ENCODE measurements at places on chromosomes 1 and 21.

DNA sequence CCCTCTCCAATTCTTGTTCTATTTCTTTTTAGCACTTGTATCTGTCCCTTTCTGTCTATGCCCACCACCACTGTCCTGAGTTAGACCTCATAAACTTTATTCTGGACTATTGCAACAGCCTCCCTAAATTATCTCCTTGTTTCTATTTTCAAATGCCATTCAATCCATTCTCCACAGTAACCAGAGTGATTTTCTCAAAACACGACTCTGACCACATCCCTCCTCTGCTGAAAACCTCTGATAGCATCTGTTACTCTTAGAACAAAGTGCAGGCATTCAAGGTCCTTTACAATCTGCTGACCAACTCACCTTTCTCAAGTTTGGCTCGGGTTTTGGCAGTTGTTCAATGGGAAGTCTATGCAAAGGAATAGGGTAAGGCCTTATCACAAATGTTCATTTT, 22.8 kb upstream of the GPX7 start:
- no peak for DNase-seq

DNA sequence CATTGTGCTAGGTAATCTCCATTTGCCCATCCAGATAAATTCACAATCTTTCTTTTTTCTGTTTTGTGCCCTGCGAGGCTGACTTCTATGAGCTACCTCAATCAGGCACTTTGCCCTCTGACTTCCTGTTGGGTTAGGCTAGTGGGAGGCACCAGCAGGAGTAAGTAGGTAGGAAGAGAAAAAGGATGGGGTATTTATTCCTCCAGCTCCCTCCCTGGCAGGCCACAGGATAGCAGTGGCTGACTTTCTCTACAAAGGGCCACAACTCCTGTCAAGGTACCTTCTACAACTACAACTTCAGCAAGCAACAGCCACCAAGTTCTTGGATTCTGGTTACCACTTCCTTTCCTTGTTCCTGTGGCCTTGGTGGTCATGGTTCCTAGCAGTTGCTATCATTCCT, 18.8 kb upstream of the GORAB start:
- DNase-seq = no peak

- no peak for DNase-seq
These were observed 128.4 kb downstream of the CYYR1 start for GRCh38 chr21:26444646-26445045.

GRCh38 chr1:208511242-208511860, 267.2 kb upstream of the PLXNA2 start:
- DNase-seq = no peak

DNA sequence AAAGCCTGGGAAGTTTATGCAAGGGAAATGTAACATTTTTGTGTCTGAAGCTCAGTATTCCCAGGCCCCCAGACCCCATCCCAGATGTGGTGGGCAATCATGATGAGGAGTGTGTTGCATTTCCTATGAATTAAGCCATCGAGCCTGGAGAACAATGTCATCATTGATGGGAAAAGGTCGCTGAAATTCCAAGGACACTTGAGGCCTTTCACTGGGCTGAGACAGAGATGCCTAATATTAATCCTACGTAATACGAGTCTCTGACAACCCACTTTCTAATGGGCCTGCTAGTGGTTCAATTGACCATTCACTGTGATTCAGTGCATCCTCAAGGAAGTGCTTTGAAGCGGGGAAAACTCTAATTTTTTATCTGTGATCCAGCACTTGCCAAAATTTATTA, 291.6 kb downstream of the PLPP3 start:
- no peak for DNase-seq

DNA sequence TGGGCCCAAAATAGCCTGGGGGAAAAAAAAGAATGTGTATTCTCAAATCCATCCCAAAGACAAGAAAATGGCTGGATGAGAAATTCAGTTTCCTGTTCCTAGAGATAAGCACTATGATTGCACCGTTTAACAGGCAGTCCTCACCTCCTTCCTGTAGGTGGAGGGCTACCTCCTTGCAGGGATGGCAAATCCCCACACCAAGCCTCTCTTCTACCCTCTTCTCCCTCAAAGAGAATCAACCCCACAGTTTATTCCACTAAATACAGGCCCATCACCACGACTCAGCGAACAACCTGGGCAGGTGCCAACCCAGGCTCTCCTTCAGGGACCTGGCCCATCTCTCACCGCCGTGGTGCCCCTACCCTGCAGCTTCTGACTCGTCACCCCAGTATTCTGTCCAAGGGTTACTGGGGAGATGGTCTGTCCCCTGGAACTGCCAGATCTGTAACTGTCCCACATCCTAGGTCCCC, 3.4 kb upstream of the CHD5 start:
- no peak for DNase-seq

DNA sequence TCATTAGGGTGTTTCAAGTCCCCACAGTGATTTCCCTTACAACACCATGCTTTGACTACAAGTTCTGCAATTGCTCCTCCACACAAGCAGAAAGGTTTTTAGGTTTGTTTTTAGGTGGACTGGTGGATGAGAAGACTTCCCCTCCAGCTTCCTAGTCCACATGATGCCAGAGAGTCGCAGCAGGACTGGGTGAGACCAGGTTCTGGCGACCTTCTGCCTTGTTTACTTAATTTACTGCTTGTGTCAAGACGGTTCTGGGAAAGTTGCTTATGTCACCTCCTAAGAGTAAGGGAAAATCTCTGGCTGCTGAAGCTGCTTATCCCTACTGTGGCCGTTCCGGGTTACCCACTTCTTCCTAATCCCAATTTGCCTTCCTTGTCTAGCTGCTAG, 76.4 kb downstream of the GLUL start:
- DNase-seq = no peak

GRCh38 chr1:30005972-30006619, 717.3 kb downstream of the MATN1 start:
- DNase-seq = no peak

GRCh38 chr1:52546852-52547251, 6.0 kb downstream of the TUT4 start:
- DNase-seq = no peak

DNA sequence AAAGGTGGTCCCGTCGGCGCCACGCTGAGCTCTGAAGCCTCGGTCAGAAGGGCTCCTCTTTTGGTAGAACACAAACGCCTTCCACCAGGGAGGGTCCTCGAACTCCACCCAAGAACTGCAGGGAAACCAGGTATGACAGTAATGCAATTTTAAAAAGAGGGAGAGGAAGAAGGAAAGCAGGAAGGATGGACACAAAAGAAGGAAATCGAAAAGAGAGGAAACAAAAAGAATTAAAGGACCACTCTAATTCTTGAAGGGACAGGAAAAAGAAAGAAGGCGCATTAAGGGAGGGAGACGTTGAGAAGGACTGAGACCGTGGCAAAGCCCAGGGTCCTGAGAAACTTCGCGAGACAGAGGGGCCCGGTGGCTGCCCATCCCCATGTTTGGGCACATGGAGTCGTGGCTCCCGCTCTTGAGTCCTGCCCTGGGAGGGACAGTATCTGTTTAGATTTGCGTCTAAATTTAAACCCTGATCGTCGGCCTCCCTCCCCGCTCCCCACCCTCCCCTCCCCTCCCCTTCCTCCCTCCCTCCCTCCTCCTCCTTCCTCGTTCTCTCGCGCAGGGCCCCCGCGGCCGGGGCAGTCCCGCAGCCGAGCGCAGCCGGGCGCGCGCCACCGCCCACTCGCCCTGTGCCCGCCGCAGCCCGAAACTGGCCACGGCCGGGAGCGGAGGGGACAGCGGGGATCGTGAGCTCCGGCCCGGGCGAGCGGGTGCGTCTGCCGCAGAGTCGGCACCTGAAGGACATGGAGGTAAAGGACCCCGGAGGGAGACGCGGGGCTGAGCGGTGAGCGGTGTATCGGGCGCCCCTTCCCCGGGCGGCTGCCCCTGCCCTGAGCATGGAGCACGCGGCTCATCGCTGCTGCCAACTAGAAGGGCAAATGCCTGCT, at the start of gene RCSD1:
TSS of gene RCSD1 (plus strand) at position 552 of the 887 bp plus-strand sequence. CDS start at position 744, 192 bp downstream.
- no peak for DNase-seq

DNA sequence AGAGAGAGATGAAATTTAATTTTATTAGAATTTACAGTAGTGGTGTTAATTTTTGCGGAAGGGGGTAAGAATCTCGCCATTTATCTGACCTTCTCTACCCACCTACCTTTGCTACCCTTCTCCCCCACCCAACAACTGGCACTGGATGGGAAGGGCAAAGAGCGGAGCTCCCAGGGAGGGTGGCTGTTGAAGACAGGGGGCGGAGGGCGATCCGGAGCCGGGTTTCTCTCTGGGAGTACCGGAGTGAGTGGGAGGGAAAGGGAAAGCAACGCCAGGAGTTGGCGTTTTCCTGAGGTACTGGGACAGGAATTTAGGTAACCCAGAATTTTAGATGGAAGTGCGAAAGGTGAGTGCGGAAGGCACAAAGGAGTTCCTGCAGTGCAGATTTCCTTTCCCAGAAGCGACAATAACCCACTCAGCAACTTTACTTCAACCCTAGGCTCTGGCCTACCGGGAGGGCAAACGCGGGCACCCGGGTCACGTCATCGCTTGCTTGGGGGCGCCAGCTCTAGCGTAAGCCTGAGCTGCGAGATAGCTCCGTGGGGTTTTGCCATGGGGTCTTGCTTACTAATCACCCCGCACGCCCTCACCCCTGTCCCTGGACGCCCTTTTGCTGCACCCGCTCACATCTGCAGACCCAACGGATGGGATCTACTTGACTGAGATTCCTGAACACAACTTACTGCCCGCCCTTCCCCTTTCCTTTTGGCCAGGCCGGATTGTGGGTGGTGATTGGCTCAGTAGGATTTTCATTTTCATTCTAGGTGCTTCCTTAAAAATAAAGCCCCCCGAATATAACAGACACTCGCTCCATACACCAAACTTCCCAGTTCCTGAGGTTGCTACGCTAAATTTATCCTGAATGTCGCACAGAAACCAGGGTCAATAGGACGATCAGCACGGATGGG, 413.0 kb upstream of the ESRRG start:
- no peak for DNase-seq

- no peak for DNase-seq
These were observed 142.1 kb upstream of the VAMP3 start for GRCh38 chr1:7629011-7629410.

DNA sequence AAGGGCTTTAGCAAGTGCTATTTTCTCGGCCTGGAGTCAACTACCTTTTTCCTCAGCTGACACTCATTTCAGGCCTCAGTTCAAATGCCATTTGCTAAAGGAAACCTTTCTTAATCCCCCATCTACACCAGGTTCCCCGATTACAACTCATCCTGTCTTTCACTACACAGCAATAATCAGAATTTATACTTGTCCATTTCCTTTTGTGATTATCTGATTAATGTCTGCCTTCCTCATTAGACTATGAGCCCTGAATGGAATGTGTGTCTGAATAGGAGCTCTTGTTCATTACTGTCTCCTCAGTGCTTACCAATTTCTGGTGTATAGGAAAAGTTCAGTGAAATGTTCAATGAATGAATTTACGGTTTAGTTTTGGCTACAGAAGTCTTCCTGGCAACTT, 36.9 kb downstream of the ATP1B1 start:
- no peak for DNase-seq

GRCh38 chr1:180542113-180542837, 16.5 kb upstream of the OVAAL start:
- no peak for DNase-seq

DNA sequence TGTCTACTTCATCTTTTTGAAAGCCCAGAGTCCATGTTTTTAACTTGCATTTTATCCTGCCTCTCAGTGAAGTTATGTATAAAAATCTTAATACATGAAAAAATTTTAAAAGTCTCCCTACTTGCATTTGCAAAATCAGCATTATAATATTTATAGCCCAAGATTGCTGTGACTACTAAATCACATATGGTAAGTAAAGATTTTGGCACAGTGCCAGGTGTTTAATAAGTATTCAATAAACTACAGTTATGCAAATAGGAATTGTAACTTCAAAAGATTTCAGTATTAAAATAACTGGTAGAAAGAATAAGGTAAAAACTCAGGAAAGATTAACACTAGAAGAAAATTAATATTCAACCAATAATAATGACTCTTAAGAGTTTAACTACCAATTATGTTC, 641.7 kb downstream of the LRRIQ3 start:
- no peak for DNase-seq

Measured in cerebellar nuclear complex (tissue), 1 donor.